MG63 (cell line): ENCODE measurements at places on chromosomes 7 and 10.

DNA sequence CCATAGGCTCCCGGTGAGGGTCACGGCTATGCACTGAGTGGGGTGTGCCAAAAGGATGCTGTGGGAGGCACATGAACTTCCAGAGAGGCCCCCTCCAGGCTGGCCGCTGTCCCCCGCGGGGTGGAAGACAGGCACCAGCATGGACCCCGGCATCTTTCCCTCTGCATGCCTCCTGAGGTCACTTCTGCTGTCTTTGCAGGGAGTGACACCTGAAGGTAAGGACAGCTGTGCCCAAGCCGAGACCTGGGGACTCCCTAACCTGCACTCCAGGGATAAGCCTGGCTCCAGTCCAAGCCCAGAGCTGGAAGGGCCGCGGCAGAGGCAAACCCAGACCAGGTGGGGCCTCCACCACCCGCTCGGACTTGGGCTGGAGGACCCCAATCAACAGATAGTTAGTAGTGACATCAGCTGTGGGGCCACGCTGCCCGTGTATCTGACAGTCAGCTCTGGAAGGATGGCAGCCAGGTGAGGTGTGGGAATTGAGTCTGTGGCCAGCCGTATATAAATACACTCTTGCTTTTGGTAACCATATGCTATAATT, 340.7 kb upstream of the MKI67 start:
- DNase-seq, result no peak

DNA sequence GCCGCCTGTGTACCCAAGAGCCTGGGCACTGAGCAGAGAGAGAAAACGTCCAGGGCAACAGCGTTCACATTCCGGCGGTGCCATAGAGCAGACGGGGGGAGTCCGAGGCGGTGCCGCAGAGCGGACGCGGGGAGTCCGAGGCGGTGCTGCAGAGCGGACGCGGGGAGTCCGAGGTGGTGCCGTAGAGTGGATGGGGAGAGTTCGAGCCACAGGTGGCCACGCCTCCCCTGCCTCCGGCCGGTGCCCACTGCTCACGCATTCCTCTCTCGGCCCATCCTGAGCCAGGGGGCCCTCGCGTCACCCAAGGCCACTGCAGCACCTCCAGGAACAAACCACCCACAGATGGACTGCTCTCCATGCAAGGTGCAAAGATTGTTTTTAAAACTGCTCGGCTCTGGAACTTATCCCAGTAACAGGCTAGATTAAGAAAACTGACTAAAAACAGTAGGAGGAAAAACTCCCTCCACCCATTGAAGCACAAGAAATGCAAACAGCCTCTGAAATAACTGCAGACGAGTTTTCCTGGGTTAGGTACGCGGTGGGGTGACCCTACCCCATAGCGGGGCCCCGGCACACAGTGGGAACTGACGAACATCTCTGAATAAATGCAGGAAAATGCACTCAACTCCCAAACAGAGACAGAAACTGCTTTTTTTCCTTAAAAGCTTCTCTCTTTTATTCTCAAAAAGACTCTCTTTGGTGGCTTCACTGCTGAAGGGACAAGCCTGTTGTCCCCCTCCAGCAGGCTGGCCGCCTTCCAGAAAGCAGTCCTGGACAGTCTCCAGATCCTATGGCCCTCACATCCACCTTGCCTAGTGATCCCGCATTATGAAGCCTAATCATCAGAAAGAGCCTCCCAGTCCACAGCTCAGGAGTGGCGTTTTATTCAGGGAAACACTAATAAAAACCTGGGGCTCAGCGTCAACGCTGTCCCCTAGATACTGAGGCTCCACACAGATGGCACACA, 55.9 kb downstream of the DIP2C start:
- DNase-seq, result no peak

DNA sequence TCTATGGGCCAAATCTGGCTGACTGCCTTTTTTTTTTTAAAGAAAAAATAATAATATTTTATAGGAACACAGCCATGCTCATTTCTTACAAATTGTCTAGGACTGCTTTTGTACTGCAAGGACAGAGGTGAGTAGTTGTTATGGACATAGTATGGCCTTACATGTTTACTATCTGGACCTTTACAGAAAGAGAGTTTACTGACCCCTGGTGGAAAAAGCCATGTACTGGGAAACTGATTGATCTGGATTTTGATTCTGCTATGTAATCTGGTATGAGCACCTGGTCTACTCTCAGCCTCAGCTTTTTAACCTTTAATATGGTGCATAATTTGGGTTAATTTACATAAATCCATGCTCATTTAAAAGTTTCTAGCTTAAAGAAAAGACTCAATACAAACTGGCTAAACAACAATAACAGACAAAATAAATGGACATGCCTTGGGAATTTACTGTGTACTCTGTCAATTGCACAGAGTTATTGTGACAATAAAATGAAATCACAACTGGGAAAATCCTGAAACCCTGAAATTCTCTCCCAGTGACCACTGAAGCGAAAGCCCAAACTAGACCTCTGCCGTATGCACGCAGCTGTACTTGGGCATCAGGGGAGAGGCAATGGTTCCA, 260.7 kb downstream of the BMPER start:
- no peak for DNase-seq

GRCh38 chr10:85978566-85979358, 387.8 kb downstream of the GRID1 start:
- DNase-seq, result no peak

GRCh38 chr10:57867241-57867640, 400.5 kb downstream of the IPMK start:
- no peak for DNase-seq

GRCh38 chr7:24419077-24419476, 135.1 kb downstream of the NPY start:
- DNase-seq, result no peak

DNA sequence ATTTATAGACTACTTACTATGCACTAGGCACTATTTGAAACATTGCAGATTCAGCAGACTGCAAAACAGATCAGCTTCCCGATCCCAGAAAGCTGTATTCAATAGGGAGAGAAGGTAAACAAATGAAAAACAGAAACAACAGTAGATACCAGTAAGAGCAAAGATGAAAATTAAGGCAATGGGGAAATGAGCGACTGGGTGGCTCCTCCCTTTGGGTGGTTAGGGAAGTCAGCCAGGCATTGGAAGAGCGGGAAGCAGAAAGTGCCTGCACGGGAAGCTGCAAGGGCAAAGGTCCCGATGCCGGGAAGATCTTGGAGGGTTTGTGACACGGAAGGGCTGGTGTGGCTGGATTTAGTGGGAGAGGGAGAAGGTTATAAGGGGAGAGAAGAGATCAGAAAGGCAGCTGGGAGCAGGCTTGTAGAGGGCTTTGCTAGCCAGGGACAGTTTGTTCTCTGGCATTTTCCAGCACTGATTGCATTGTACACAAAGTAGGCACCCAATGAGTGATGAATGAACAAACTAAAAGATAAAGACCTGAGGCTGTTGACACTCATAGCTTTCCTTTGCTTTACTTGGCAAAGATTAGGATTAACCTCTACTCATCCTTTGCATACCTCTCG, 67.8 kb downstream of the NAMPT start:
- peak; percentile 74 for DNase-seq

GRCh38 chr10:59805014-59805413, 51.8 kb upstream of the MRLN start:
- DNase-seq, result no peak

GRCh38 chr10:21935439-21936023, 68.0 kb downstream of the DNAJC1 start:
- DNase-seq, result no peak

DNA sequence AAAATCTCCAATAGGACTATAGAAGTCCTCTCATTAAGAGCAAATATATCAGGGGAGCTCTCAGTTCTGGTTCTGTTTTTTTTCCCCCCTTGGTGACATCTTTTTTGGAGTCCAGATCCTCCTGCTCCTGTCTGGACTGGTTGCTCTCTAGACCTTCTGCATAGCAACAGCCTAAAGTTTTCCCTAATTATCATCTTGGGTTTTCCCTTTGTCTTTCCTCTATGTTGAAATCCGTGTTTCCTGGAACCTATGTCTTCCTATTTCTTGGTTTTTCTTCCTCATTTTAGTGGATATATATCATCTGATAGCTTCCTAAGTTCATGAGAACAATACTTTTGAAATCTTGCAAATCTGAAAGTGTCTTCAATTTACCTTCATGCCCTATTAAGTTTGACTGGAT, 29.7 kb upstream of the MTERF1 start:
- DNase-seq, result no peak

- DNase-seq, result no peak
These were observed 122.8 kb upstream of the GDF10 start for GRCh38 chr10:47176903-47177868.

GRCh38 chr7:24843821-24844434, 86.7 kb upstream of the GSDME start:
- DNase-seq, result no peak

- no peak for DNase-seq
These were observed 54.4 kb upstream of the CFAP46 start for GRCh38 chr10:132996603-132997343.

GRCh38 chr7:75650062-75650461, 88.7 kb downstream of the HIP1 start:
- peak; percentile 81 for DNase-seq

DNA sequence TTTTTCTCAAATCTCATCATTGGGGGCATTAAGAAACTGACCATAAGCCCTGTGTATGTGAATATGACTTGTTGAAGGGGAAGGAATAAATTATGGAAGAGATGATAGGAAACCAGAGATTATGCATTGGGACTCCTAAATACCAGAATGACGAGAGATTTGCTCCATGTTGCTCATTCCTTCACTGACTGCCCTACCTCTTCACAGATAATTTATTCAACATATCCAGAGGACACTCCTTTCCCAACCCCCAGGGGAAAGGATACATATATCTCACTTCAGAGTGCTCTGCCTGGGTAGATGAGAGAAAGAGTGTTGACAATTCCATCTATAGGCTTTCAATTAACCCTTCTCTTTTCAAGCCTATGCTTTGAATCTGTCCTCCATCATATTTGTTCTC, 145.3 kb upstream of the RHOBTB1 start:
- DNase-seq, result no peak

DNA sequence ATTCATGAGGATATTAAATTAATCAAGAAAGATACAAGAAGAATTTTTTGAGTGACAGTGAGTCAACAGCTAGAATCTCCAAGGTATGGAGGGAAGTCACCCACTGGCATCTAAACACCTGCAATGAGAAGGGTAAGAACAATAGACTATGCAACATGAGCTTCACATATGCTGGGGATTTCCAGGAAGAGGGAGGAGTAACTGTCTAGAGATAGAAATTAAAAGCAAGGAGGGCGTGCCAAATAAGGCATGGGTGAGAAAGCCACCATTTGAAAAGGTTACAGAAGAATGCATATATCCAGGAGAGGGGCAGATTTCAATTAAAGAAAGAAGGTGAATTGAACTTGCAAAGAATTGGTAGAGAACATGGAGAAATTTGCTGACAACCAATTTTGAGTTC, 365.7 kb downstream of the GPR37 start:
- no peak for DNase-seq

- DNase-seq, result no peak
These were observed 4.6 kb downstream of the HECW1 start for GRCh38 chr7:43117095-43117494.

- DNase-seq, result no peak
These were observed 1.5 kb downstream of the USP54 start for GRCh38 chr10:73589563-73590126.

DNA sequence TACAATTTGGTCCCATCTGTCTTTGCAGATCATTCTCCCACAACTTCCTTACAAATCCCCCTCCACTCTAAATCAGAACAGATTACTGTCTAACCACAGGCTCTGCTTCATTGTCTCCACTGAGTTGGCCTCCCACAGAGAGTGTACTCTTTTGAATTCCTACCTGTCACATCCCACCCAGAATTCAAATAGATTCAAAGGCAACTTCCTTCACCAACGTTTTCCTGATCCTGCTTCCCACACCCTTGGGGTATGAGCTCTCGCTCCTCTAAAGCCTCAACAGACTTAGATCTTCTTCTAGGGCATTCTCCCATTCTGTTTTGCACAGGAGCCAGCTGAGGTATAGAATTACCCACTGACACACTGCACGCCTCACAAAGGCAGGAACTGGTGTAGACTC, 197.8 kb upstream of the CDCA7L start:
- no peak for DNase-seq

- DNase-seq, result no peak
These were observed 7.9 kb upstream of the UPF2 start for GRCh38 chr10:12050528-12050927.
